ENCODE measurements at places on chromosomes 5 and 9.

GRCh38 chr5:95526871-95527270, 27.9 kb downstream of the SKIC3 start:
- no peak for DNase-seq

- DNase-seq = peak; percentile 44
These were observed 25.6 kb upstream of the GCNT1 start for GRCh38 chr9:76433406-76433805.

GRCh38 chr5:120677481-120677880, 213.4 kb downstream of the PRR16 start:
- no peak for DNase-seq

- no peak for DNase-seq
These were observed 41.5 kb upstream of the PTPDC1 start for GRCh38 chr9:94042516-94043360.

- DNase-seq = no peak
These were observed 18.1 kb upstream of the TNC start for GRCh38 chr9:115135821-115136778.

DNA sequence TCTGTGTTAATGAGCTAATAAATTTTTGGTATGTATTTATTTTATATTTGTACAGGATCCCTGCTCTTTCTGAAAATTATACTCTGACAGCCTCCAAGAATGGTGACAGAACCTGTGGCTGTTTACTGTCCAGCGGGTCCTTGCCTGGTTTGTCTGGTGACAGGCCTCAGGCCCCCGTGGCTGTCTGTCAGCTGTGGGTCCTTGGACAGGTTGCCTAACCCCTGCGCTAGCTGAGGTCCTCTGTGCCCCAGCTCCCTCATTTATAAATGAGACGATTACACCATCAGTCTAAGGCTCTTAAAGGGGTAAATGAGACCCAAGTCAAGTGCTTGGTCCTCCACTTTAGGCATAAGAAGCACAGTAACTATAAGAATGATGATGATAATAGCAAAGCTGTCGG, 125.1 kb upstream of the COL5A1 start:
- no peak for DNase-seq

DNA sequence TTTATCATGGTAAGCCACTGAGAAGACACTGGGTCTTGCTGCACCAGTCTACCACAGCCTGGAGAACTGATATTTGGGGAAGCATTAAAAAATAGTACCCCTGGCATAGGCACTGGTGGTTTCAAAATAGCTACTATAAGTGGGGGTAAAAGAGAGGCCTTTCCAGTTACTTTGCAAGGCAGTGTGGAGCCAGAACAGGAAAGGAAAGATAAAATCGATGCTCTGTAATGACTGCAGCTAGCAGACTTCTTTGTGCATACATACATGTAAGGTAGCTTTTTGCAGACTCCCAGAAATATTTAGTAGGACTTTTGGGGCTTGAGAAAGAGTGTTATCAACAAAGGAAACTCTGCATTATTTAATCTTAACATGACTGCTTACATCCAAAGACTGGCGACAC, 31.3 kb upstream of the ALDOB start:
- DNase-seq = no peak

- DNase-seq = no peak
These were observed 287.1 kb downstream of the IZUMO3 start for GRCh38 chr9:24258626-24259025.

DNA sequence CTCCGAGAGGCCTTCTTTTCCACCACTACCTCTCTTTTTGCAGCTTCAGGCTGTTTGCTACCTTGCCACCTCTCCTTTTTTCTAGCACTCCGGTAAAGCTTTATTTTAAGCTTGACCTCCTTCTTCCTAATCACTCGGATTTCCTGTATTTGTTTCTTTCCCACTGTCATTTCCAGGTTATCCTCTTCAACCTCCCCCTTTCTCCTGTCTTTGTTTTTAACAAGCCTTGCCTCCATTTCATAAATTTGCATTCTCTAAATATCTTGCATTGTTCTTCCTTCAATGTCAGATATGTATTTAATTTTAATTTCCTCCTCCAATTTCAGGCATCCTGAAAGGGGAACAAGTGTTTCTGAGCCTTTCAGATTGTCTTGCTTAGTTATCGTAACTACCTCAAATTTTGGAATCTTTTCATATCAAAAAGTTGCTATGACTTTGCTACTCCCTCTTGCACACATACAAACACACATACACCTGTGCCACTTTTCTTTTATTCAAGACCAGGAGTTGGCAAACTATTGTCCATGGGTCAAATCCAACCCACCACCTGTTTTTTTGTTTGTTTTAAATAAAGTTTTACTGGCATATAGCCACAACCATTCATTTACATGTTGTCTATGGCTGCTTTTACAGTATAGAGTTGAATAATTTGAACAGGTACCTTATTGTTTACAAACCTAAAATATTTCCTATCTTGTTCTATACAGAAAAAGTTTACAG, 22.7 kb downstream of the DPYSL3 start:
- no peak for DNase-seq

- DNase-seq = peak; percentile 49
These were observed 569 bp downstream of the HINT2 start for GRCh38 chr9:35814106-35814840.

DNA sequence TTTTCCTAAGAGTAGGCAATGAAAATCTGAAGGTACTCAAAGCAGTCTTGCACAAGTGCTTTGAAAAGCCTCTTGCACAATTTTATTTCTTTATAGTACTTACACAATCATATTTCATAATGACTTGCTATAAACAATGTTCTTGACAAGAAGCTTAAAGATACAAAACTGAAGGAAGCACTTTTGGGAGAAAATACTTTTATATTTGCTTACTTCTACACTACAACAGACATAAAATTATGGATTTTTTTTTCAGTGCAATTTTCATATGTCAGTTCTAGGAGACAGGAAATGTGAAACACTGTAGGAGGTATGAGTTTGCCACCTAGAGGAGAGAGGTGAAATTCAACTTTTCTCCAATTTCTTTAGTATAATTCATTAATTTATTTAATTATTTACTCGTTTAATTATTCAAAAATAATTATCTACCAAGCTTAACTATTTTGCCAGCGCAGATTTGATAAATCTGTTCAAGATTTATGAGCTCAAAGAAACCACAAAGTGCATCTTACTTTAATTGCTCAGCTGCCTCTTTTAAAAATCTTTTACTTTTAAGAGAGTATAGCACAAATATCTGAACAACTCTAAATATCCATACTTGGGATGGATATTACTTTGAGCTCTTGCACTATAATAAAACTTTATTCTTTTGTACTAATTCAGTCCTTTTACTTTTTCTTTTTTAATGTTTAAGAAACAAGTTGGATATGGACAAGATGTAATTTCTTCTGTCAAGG, 29.0 kb upstream of the CDKN2B start:
- DNase-seq = no peak

GRCh38 chr9:113622600-113623400, 159.3 kb downstream of the RGS3 start:
- DNase-seq = peak; percentile 96

- no peak for DNase-seq
These were observed 123.5 kb upstream of the TARS1 start for GRCh38 chr5:33317271-33317670.

DNA sequence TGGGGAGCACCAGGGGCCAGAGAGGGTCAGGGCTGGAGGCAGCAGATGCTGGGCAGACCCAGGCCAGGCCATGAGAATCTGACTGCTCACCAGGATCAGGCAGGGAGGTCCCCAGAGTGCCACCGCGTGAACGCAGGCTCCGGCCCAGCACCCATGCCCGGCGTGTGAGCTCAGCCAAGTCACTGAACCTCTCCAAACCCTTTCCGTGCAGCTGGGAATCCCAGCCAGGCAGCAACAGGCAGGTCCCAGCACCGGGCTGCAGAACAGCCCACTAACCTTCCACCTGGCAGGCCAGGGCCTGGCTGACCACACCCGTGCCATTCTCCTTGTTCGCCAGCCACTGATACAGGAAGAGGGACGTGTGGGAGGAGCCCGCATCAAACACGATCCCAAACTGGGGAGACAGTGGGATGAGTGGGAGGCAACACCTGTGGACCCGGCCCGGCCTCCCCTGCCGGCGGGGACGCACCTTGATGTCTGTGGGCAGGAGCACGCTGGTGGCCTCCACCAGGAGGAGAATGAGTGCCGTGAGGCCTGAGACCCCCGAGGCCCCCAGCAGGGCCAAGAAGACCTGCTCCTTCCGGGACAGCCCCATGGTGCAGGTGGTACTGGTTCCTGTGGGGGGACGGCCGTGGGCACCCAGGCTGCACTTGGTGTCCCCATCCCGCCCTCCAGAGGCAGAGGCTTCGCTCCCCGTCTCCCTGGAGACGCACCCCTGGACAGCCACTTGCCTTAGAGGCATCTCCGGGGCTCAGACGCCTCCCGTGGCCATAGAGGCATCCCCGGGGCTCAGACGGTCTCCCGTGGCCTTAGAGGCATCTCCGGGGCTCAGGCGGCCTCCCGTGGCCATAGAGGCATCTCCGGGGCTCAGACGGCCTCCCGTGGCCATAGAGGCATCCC, 3.2 kb downstream of the ENTPD8 start:
- no peak for DNase-seq
